Activated T-cell treated with anti-CD3 and anti-CD28 coated beads, Interleukin-2, amount 50 U/mL, for 72 hours (primary cell): ENCODE measurements at places on chromosomes 5 and 9. TPM values are rescaled to one million over a fixed set of nuclear protein-coding genes. Genes with fewer than 3 reads are reported as not detected.
A peak's percentile ranks its signal among the peaks of the same experiment; 100 is the strongest.

GRCh38 chr9:68836788-68837187 lies 131.7 kb downstream of the PIP5K1B start:
- DNase-seq, result no peak

- peak; percentile 17 for DNase-seq
Measured at GRCh38 chr5:50564079-50564478, 102.4 kb upstream of the PARP8 start.

GRCh38 chr5:150789943-150790611 lies 11.5 kb downstream of the SMIM3 start:
- DNase-seq, result peak; percentile 84

DNA sequence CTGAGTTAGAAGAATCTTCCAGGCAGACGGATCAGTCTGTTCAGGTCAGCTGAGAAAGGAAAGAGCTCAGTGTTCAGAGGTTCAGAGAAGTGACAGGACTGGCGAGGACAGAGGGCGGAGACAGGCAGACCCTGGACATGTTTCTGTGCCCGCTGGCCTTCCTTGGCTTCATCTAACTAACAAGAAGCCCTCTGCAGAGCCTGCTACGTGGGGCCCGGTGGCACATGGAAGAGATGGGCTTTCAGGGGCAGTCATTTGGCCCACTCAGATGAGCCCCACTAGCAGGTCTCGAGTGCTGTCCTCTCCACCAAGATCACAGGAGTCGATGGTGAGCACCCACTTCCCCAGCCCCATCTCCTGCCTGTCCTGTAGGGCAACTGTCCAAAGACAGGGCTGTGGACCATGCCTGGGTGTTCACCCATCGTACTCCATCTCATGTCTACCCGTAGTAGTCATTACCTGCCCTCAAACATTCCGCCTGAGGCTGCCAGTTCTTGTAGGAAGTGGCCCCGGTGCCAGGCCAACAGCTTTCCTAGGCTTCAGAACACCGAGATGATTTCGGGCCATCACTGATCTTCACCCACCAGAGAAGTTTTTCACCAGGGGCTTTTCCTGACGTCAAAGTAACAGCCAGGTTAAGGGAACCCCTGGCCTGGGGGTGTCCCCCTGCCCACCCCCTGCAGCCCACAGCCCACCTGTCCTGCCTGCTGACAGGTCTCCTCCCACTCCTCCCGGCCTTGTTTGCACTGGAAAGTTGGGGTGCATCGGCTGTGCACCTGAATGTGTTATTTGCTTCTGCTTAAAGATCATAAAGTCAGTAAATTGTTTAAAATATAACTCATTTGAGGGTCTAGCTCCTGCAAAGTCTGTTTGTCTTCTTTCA lies 14.0 kb downstream of the IRX2 start:
- no peak for DNase-seq

GRCh38 chr9:87276851-87277261 lies 220.8 kb upstream of the DAPK1 start:
- DNase-seq, result no peak

GPSM1 gene
- 11.6 TPM for total RNA-seq

WDR36 gene
- total RNA-seq, result 34.8 TPM
